ENCODE measurements at places on chromosomes 1 and 21.

GRCh38 chr1:36203554-36204346 is 20.5 kb upstream of the THRAP3 start:
- DNase-seq: no peak

DNA sequence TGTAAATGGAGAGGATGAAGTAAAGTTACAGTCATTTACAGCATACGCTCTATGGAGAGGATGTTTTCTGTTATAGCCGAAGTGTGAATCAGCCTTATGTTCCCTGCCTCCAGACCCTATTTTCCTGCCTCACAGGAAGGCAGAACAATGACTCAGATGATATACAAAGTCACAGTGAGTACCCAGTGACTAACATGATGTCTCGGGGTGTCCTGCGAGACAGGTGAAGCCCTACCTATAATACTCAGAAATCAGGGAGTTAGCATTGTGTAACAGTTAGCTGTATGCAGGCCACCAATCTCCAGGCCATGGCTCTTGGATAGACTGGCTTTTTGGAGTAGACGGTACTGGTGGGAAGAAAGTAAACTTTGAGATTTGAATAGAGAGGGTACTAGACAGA is 55.6 kb upstream of the FBXO28 start:
- no peak for DNase-seq

GRCh38 chr1:231584117-231584516 is 42.5 kb upstream of the DISC1 start:
- no peak for DNase-seq

DNA sequence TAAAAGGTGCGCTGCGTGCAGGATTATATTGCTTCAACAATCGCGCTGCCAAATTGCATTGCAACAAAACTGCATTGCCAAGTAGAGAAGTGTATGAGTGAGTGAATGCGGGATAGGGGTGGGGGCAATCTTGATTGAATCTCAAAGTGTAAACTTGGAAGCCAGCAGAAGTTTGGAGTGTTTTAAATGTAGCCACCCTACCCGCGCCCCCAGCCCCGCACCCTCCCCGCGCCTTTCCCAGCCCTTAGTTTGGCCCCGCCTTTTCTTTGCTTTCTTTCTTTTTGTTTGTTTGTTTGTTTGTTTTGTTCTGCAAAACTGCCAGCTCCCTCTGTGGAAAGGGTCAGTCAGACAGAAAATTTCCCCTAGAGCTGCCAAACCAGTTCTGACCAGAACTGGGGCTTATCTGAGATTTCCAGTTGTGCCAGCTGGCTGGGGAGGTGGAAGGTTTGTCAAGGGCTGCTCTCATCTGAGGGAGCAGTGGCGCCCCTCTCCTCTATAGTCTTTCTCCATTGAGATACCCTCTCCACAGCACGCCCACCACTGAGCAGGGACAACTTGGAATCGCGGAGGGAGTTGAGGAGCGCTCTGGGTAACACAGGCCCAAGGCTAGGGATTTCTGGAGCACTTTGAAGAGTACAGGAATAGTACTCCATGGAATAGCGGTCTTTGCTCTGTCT is 666 bp upstream of the BEND5 start:
- no peak for DNase-seq

DNA sequence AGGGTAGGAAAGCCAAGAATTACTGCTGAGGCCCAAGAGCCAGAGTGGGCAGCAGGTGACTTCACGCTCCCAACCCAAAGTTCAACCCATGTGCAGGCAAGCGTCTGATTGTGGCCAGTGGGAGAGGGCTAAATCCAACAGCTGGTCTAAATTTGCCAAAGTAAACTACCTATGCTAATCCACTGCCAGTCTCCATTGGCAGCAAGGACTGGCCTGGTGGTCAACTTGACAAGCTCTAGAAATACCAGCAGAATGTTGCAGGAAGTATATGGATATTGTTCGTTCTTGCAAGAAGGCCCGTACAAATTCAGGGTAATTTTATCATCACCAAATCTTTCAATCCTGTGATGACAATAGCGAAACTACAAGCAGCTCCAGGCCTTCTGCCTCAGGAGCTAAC is 1.5 kb downstream of the TMEM63A start:
- no peak for DNase-seq

GRCh38 chr1:40162753-40163441 is 1.7 kb downstream of the RLF start:
- DNase-seq: no peak

- DNase-seq: no peak
Measured at GRCh38 chr1:81149649-81150325, 650.9 kb upstream of the ADGRL2 start.

DNA sequence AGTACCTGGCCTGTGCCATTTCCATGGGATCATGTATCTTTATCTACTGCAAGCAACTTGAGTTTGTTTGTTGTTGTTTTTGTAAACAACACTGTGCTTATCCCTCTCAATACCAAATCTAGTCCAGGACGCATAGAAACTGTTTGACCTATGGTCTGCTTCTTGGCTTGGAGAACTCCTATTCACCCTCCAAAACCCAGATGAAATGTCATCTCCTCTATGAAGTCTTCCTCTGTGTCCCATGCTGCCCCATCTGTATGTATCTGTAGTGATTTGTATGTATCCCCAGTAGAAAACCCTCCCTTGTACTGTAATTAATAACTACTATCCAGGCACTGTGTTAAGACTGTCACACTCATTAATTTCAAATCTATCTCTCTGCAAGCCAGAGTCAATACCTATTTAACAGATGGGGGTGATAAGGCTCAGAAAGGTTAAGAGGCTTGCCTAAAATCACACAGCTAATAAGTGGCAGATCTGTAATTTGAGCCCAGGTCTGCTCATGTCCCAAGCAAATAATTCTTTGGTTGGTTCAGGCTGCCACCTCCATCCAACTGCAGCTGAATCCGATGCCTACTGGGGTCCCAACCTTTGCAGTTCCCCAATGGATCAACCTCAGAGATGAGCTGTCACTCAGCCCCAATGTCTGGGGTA is 24.6 kb upstream of the ECE1 start:
- no peak for DNase-seq

- DNase-seq: no peak
Measured at GRCh38 chr1:8090241-8090702, 64.2 kb upstream of the ERRFI1 start.

DNA sequence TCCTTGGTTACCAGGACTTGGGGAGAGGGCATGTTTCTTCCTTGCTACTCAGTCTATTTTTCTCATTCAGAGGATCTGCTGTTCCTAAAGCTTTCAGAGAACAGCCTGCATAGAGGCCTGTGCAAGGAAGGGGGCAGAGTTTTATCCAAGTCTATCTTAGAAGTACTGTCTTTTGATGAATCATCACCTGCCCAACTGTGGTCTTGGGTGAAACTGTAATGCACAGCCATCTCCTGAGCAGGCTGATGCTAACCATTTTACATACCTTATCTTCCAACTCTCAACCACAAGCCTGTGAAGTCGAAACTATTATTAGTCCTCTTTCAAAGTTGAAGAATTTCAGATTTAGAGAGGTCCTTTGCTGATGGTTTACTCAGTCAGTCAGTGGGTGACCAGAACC is 368.0 kb downstream of the HHAT start:
- no peak for DNase-seq

DNA sequence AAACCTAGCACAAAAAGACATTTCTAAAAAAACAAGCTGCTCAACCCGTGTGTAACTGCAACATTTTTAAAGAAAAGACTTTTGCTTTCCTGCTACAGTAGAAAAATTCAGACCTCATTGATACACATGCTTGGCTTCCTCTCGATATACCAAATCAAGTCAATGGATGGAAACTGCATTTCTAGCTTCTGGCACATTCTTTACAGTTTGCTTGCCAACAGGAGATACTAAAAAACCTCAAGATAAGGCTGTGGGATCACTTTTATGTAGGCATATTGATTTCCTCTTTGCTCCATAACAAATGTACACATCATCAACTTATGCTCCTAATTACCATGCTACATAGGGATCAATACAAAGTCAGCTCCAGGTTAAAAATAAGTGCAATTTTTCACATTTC is 178.4 kb downstream of the SIPA1L2 start:
- no peak for DNase-seq

GRCh38 chr1:215887627-215888026 is 320.5 kb downstream of the KCTD3 start:
- no peak for DNase-seq

GRCh38 chr1:16677552-16678431 is 11.0 kb upstream of the RNU1-3 start:
- DNase-seq: peak; percentile 58

GRCh38 chr1:39628807-39629350 is 10.6 kb downstream of the HEYL start:
- no peak for DNase-seq

DNA sequence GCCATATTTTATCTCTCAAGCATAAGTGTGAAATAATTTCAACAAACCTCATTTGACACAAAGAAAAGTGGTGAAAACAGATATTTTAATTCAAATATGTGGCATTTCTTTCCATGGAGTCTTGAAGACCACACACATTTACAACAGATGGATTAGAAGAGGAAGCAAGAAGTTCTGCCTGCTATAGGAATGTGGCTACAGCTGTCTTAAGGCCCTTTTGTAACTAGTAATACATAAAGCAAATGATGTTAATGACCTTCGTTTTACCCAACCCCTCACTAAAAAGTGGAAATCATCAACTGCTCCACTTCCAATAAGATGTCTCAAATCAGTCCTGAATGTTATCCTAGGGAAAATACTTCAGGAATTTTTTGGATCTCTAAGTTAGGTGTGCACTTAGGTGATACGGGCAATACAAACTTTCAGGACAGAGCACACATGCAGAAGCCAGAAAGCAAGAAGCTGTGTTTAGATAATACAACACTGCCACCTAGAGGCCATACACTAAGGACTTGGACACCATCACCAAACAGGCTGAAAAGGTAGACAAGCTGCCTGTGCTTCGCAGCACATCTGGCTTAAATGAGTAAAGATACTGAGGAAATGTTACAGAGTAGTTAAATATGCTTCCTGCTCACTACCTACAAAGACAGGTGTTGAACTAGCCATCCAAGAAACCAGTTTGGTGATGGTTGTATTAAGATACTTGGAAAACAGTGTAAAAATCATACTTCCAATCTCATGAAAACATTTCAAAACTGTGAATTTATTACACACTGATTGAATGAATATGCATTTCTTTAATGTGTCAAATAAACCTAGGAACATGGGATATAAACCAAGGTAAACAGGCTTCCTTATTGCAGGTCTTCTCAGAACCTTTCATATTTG is 24.4 kb downstream of the RRAGC start:
- no peak for DNase-seq

DNA sequence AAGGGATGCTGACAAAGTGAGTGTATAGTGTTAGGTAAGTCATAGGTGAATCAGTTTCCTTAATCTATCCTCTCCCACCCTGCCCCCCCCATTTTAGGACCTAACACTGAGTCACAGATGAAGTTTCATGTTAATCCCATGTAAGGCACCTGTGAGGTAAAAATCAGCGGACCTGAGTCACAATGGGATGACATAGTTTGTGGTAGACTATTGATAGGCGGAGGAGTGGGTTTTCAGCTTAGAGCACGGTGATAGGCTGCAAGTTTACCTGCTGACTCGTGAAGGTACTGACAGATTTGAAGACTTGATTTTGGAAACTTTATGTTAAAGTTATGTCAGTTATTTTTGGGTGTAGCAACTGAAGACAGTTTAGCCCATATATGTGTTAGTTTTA is 1.7 kb downstream of the TOR1AIP1 start:
- DNase-seq: peak; percentile 33

DNA sequence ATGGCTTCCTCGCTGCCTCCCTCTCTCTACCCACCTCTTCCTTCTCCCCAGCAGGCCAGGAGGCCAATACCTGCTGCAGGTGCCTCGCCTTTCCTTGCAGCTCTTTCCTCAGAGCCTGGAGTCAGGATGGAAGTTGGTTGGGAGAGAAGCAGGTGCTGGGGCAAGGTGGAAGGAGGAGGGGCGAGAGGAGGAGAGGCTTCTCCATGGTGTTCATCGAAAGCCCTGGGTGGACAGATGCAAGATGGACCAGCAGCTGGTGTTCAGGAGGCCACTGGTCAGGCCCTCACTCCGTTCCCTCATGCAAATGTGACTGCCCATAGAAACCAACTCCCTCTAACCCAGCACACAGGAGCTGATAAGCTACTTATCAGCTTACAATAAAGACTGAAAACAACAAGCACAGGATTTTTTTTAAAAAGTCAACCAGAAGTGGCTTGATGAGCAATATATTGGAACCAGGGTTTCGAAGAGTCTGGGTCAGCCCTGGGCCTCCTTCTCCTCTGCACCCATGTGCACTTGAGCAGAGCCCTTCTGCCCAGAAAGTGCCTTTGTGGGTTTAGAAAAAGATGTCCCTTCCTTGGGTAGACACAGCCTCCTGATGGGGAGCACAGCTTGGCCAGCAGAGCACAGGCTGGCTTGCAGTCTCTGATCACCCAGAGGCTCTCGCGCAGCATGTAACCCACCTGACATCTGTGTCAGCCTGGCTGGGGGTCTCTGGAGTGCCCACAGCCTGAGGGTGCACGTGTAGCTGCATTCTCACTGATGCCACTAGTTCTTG is 16.6 kb upstream of the GSTM4 start:
- DNase-seq: no peak

DNA sequence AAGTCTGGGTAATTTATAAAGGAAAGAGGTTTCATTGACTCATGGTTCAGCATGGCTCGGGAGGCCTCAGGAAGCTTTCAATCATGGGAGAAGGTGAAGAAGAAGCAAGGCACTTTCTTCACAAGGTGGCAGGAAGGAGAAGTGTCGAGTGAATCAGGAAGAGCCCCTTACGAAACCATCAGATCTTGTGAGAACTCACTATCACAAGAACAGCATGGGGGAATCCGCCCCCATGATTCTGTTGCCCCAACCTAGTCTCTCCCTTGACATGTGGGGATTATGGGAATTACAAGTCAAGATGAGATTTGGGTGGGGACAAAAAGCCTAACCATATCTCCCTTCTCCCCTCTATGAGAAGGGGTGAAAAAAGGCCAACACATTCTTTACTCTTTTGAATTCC is 11.2 kb upstream of the IVNS1ABP start:
- no peak for DNase-seq

DNA sequence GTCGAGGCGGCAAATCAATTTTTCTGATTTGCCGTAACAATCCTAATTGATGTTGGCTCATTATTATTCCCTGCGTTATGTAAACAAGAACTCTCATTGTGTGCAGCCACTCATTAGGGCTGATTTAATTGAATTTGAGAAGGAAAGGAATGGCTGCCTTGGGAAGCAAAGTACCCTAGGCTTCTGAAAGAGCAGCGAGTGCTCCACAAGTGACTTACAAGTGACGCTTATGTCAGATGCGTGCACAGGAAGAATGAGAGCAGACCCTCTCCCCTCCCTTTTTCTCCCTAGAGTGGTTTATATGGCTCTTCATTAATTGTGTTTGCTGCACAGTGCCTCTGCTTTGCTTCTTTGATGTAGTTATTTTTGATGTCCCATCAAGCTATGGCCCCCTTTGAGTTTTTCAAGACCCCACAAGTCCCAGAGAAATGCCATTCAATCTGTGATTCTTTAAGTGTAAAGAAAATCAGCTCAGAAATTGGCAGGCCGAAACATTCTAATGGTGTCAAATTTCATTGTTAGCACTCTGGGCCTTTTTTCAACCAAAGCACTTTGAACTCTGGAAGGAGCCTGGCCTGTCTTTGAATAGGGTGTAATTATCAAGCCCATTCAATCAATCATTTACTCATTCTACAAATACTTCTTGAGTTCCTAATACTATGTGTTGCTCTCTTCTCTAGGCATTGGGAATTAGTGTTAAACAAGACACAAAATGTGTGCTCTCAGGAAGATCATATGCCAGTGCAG is 86.8 kb upstream of the VAV3 start:
- no peak for DNase-seq

Data from stimulated activated CD4-positive, alpha-beta T cell treated with anti-CD3 and anti-CD28 coated beads, Interleukin-4, amount 100 ng/mL, for 4 hours (primary cell).